CD4-positive, alpha-beta T cell treated with Interleukin-4 for 1 hour (primary cell): ENCODE measurements at places on chromosomes 12 and 14.

GRCh38 chr14:95146079-95146771 lies 11.1 kb downstream of the DICER1 start:
- no peak for DNase-seq

GRCh38 chr12:5260086-5260485 lies 171.8 kb upstream of the NTF3 start:
- no peak for DNase-seq

- DNase-seq = peak; percentile 64
These were observed 114.5 kb downstream of the RAD51B start for GRCh38 chr14:67934087-67934486.

DNA sequence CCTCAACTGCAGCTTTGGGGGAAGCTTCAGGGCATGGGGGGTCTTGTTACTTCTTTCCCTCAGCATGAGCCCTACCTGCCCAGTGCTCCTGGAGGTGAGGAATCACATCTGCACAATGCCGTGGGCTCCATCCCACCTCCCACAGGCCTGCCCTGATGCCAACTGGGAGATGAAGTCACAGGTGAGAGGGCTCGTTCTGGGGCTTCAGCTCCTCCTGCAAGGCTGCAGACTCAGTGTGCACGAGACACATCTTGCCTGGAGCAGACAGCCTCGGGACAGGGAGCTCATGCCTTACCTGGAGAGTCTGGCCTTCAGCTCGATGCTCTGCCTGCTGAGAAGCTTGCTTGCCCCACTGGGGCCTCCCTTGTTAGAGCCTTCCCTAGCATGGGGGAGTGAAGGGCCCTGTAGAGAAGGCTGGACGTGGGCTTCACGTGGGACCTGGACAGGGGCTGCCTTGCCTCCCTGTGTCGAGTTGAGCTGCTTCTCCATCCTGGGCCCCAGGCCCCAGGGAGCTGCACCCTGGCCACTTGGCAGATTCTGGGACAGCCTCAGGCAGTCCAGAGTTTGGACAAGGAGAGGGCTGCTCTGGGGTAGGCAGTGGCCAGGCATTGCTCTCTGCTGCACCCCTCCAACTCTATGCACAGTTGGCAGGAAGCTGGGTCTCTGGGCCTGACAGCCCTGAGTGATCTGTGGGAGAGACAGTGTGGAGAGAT lies 171.4 kb downstream of the KIF26A start:
- no peak for DNase-seq

DNA sequence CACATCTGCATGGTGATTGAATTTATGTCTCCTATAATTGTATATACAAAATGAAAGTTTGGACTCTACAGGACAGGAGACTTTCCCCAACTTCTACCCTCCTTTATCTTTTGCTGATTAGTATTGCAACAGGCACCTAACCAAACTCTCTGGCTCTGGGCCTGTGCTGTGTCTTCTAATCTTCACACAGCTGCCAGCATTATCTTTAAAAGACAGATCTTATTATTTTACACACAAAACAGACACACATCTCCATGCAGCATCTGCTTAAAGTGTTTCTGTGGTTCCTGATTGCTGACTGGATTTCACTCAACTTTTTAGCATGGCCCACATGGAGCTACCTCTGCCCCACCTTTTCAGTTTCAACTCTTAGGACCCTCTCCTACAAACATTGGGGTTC lies 154.9 kb upstream of the PELI2 start:
- no peak for DNase-seq

GRCh38 chr12:66647034-66647691 lies 31.7 kb downstream of the GRIP1 start:
- DNase-seq = no peak

DNA sequence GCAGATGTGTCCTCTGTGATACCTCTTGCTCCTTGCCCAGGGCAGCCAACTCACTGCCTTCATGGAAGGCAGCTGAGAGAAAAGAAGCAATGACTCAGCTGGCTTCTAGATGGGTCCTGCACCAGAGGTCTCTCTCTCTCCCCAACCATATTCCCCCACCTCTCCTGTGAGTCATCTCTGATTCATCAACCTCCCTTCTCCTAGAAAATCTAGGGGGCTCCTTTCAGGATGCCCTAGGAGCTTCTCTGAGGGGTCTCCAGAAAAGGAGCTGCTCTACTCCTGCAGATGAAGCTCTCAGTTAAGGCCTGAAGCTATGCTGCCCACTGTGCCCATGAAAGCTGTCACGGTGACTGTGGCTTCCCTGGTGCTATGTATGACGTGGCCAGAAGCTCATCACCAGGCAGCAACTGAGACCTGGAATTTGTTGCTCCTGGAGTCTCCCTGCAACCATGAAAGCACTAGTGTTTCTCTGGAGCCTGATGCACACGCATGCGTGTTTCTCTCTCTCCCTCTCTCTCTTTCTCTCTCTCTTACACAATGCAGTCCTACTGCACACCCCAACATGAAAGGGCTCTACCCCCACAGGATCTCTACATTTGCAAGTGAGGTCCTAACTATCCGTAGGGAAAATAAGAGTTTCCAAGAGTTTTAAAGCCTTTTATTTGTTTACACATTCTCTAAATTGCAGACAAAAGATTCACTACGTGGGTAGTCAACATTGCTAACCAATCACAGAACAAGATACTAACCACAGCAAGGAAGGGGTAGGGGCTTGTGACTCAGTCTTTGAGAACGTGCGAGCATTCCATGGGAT lies 285.3 kb downstream of the DPF3 start:
- DNase-seq = no peak

DNA sequence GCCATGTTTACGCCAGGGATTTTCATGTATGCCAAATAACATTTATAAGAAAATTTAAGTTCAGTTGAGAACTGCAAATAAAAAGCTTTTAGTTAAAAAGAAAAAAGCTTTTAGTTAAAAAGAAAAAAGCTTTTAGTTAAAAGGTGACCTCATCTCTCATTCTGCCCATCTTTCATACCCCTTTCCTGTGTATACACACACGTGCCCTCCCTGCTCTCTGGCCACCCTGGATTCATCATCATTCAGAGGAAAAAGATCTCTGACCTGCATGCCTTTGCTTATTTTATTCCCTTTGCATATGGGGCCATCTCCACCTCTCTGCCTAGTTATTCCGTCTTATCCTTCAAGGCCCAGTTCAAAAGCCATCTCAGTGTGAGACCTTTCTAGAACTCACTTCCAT lies 38.1 kb upstream of the CDK17 start:
- DNase-seq = no peak

DNA sequence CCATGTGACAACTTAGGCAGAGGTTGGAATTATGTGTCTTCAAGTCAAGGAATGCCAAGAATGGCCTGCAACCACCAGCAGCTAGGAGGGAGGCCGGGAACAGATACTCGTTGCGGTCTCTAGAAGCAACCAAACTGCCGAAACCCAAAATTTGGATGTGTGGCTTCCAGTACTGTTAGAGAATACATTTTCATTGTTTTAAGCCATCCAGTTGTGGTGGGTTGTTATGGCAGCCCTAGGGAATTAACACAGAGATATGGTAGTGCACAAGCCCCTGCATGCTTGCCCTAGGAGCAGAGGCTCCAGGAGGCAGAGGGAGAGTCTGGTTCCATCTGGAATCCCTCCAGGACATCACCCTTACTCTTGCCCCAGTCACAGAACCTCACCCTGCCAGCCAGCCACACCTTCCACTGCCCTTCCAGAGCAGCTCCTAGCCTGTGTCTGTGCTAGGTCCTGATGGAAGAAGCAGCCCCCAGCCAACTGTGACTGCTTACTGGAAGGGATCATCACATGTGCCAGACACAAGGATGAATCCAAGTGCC lies 19.5 kb downstream of the PITPNM2 start:
- DNase-seq = no peak

GRCh38 chr12:78155546-78155945 lies 324.9 kb downstream of the NAV3 start:
- no peak for DNase-seq

- no peak for DNase-seq
These were observed 26.9 kb downstream of the GLIPR1L1 start for GRCh38 chr12:75361408-75361807.

DNA sequence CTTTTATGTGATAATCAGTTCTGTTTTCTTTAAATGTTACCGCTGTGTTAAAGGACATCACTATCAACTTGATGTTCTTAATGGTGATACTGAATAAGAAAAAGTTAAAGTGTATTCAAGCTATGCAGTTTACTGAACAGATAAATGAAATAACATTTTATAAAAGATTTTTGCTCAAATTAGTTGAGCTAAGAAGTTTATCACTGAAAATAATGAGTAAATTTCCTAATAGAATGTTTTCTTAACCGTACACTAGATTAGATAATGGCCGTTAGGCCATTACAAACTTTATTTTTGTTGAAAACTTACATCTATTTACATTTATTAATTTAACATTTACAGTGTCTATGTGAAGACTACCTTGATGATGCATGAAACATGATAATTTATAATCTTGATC lies 25.0 kb downstream of the ATF7IP start:
- DNase-seq = no peak

DNA sequence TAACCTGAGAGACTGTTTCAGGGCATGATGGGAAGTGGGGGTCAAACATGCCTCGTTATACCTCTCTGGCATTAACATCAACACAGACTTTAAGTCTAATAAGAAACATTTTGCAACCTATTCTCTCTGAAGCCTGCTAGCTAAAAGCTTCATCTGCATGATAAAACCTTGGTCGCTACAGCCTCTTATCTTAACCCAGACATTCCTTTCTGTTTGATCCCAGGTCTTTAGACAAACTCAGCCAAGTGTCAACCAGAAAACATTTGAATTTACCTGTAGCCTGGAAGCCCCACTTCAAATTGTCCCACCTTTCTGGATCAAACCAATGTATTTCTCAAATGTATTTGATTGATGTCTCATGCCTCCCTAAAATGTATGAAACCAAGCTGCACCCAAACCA lies 9.1 kb downstream of the PPP2R3C start:
- no peak for DNase-seq

GRCh38 chr14:22900081-22900799 lies 17.2 kb downstream of the REM2 start:
- DNase-seq = peak; percentile 61

GRCh38 chr12:129903092-129903945 lies 506 bp downstream of the TMEM132D start:
- DNase-seq = no peak

DNA sequence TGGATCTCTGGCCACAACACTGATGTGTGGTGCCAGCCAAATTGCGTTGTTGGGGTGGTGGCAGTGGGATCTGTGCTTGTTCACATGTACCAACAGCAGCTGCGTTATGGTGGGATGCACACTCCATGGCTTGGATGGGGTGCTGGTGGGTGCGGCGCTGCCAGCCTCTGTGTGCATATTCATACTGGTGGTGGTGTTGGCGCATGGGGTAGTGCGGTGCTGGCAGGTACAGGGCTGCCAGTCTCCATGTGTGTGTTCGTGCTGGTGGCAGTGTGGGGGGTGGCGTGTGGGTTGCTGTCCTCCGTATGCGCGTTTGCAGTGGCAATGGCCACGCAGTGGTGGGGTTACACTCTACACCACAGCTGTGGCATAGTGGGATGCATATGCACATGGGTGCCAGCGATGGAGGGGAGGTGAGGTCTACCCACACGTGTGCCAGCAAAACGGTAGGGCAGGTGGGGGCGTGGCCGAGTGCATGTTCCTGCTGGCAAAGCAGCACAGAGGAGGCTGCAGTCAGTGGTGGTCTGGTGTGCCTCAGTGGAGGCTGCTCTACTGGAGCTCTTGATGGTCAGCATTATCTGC lies 26.5 kb downstream of the RAD51B start:
- DNase-seq = no peak

- no peak for DNase-seq
These were observed 309.1 kb downstream of the GXYLT1 start for GRCh38 chr12:41835556-41835955.
